Daoy (cell line): ENCODE measurements at places on chromosomes 2 and 18.

DNA sequence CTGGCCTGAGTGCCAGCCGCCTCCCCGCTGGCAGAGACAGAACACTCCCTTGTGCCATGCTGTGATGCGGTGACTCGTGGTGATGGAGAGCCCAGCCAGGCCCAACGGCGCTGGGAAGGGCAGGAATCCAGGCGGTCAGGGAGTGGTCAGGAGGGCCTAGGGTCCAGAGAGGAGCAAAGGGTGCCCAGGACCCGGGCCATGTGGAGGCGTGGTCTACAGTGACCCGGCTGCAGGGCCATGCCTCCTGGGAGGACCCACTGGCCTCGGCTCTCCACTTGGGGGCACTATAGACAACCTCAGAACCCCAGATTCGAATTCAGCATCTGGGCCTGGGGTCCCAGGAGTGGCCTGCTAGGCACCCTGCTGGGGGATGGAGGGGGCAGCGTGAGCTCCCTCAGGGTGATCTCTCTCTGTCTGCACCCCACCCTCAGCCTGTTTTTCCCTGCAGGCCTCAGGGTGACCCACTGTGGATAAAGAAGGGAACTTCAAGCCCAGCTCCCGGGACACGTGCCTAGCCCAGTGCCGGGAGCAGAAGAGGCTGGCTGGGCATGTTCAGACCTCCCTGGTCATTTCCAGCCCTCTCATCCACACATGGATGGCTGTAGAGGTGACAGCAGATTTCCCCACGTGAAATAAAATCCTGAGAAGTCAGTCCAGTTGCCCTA is 13.0 kb downstream of the AMER3 start:
- no peak for DNase-seq

GRCh38 chr2:143745060-143745459 is 615.8 kb downstream of the ARHGAP15 start:
- peak; percentile 13 for DNase-seq

GRCh38 chr2:165844216-165844615 is 50.2 kb upstream of the GALNT3 start:
- DNase-seq = no peak

DNA sequence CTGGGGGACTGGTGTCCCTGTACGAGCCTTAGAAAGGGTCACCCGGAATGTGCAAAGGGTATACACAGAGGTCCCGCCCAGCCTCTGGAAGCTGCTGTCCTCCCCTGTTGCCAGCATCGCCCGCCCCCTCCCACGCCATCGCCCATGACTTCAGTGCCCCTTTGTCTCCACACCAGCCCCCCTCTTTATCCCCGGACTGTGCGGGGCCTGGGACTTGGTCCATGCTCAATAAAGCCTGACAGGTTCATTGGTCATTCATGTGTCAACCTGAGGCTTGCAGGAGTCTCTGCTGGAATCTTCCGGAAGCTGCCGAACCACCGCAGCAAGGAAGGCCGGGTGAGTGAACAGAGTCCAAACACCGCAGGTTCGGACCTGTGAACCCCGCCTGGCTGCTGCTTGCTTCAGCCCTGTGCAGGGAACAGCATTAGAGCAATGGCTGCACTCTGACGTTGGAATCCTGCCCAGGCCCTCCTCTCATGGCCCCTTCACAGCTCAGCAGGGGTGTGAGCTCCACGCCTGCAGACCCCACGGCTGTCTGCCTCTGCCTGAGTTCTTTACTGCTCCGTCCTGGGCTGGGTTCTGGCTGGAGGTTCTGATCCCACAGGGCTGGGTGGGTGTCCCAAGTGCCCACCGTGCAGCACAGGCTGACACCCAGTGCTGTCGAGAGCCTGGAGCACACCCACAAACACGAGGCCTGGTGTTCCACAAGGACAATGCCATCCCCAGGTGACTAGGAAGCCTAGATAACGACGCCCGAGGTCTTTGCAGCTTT is 96.5 kb downstream of the SEPTIN10 start:
- DNase-seq = no peak

DNA sequence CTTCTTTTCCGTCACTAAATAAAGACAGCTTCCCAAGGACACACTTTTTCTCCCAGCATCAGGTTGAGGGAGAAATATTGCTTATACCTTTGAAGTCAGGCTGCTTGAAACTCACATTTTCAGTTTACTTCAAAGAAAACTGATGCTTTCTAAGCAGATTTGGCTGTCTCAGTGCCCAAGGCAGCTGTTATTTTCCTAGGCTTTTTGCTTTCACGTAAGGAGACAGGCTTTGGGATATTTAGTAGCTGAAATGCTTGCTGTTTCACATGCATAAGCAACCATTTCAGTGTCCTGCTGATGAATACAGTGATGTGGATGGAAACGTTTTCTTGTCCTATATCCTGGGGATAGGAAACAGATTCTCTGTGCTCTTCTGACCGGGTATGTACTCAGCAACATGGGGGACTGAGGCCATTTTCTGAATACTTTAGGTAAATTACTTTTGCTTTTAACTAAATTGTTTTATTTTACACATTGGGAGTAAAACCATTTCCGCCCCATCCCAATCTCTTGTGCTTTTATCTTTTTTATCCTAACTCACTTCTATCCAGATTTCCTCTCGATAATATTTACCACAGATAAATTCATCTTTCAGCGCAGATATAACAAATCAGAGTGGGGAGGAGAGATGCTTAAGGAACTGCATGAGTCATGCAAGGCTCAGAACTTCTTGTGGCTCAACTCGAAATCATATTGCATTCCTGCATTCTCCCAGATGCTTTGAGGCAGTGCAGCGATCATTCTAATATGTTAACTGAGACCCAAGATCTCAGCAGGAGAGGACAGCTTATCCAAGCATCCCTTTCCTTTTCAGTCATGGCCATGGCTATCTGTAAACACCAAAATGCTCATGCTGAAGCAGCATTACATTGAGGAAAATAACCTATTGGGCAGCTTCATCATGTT is 22.2 kb downstream of the GALR1 start:
- DNase-seq = peak; percentile 61

GRCh38 chr2:108612153-108612513 is 77.9 kb downstream of the LIMS1 start:
- DNase-seq = no peak

- DNase-seq = peak; percentile 89
Observed at GRCh38 chr2:235940330-235940729, 227.9 kb downstream of the GBX2 start.

DNA sequence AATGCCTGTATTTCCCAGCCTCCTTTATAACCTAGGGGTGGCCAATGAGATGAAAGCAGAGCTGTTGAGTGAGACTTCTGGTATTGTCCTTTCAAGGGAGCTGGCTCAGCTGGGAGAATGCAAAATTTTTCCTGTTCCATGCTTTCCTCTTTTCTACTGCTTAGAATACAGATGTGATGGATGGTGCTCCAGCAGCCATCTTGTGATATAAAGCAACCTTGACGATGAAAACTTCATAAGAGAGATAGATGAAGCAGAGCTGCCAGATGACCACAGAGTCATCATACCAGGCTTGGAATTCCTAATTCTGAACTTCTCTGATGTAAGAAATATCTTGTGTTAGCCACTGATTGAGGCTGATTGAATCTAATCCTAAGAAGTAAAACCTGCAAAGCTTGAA is 11.9 kb upstream of the INHBB start:
- DNase-seq = no peak

- peak; percentile 97 for DNase-seq
Observed at GRCh38 chr2:28274911-28275685, 117.6 kb upstream of the FOSL2 start.

DNA sequence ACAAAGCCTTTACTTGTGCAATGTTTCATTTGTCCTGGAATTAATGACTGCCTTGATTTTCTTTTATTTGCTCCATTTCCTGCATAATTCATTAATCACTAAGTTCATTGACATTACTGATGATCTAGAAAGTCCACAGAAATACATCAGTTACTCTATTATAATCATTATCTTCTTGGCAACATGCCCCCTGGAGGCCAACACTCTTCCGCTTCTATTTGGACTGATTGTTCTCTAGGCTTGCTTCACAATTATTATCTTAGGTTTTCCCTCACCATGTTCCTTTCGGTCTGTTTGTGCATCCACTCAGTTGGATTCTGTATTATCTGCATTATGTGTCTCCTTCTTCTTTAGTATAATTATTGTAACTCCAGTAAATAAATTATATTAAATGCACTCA is 461.0 kb upstream of the CDH2 start:
- DNase-seq = no peak

DNA sequence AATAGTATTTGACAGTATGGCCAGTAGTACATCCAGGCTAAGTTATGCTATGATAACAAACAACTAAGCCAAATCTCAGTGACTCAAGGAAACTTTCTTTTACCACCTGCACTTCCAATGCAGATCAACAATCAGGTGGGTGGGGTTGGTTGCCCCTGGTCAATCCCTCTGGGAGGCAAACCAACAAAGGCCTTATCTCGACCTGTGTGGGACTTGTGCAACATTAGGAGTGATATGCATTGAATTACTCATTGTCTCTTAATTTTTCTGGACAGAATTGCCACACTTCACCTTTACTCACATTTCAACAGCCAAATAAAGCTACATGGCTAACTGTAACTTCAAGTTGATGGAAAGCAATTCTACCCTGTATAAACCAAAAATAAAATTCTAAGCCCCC is 1049.3 kb upstream of the CDH2 start:
- DNase-seq = peak; percentile 62
